ENCODE measurements at places on chromosomes 4 and X.
A peak's percentile ranks its signal among the peaks of the same experiment; 100 is the strongest.

DNA sequence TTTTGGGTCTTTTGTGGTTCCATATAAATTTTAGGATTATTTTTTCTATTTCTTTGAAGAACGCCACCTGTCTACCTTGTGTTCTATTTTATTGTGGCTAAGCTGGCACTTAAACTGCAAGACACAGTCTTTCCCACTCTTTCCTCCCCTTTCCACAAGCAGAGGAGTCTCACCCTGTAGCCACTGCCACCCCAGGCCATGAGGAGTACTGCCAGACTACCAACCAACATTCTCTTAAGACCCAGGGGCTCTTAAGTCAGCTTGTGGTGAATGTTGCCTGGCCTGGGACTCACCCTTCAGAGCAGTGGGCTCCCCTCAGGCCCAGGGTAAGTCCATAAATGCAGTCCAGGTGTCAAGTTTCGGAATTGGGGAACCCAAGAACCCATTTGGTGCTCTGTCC lies 58.0 kb upstream of the FMR1 start:
- no peak for DNase-seq

- no peak for DNase-seq
These were observed 254.2 kb downstream of the NAF1 start for GRCh38 chr4:162912482-162912881.

DNA sequence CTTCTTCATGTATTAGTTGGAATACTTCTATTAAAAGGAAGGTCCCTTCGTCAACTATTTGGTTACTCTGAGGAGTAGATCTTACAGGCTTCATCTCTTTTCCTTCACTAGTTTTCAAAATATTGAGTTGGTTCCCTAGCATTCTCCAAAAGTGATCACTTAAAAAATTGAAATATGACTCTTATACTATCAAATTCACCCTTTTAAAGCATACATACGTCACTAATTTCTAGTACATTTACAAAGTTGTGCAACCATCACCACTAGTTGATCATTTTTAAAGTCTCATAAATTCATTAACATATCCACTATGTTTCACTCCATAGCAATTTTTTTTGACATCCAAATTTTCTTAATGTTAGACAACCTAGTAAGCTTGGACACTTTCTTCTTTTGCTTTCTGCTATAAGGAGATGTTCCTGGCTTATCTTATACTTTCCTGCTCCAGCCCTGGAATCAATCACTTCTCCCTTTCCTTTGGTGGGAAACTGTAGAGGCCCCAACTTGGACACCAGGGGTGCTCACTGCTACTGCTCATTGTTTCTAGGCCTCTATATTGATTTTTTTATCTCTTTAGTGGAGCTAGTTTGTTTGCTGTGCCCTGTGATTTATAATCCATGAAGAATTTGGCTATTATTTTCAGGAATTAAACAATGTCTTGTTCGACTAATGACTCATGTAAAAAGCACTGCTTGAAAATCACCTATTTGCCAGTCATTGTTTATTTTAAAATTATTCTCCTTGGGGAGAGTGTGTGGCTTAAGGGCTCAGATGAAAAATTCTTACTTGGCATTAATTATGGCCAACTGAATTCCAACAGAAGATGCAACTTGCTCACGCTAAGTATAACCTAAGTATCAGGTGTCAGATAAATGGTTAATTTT lies 4.0 kb upstream of the ZFX start:
- DNase-seq, result no peak

GRCh38 chr4:185003596-185004351 lies 14.5 kb upstream of the HELT start:
- no peak for DNase-seq

DNA sequence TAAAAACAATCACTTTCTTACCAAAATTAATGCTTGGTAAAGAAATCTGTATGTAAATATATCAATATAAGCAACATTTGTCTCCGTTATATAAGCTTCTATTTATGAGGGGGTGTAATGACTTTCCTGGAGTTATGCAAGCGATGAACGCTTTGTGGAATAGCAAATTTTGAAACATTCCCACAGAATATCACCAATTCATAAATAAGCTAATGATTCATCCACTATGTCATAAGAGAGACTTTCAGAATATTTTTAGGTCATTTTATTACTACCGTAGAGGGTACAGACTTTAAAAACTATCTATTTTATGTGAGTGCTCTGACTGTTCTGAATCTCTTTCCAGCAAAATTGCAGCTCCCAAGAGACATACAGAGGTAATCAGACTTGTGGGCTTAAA lies 179.5 kb upstream of the FTHL17 start:
- DNase-seq, result no peak

GRCh38 chr4:17027495-17027894 lies 129.1 kb upstream of the LDB2 start:
- DNase-seq, result no peak

- no peak for DNase-seq
These were observed 74.9 kb upstream of the CBR4 start for GRCh38 chr4:169084954-169085353.

DNA sequence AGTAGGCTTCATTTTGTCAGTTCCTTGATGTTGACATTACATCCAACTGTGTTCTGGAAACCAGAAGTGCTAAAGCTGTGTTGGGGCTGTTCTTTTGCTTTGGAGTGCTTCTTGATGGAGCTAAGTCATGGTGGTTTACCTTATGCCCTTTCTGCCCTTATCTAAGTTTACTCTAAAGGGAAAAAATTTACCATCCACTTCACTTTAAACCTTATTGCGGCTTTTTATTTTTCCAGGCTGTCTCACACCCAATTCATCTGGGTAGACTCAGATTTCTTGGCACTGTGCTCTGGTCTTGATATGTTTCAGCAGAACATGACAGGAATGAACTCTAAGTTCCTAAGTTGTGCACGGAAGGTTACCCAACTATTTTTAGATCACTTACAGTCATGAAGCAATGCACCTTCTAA lies 104.7 kb upstream of the TTC29 start:
- no peak for DNase-seq

GRCh38 chr4:103197765-103198110 lies 405 bp downstream of the CENPE start:
- DNase-seq, result no peak

DNA sequence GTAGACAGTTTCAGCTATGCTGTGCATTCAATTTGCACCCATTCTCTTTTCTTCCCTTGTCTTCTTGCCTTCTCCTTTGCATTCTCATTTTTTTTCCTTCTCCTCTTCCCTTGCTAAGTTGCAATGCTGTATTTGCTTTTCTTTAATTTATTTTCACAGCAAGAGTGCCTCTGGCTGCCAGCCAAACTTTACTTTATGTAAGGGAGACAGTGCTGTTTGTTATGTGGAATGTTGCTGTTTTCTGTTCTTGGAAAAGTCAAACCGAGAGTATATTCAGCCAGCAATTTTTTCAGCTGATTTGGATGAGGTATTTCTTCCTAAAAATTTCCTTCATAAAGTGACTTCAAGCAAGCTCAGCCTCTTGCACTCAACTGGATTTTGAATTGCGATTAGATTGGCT lies 1293.4 kb downstream of the ARAP2 start:
- peak; percentile 29 for DNase-seq

DNA sequence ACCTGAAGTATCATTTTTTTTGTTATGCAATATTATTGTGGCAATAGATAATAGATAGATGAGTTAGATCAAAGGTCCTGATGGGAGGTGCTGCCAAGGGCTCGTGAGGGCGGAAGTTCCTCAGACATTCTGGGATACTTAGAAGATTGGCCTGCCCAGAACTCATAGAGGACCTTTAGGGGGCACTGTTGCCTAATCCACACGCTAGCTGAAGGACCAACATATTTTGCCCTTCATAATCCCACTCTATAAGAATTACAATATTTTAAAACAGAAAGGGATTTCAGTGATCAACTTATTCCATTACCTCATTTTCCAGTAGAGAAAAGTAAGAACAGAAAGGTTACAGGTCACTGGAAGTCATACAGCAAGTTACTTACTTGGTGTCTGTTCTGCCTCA lies 22.9 kb upstream of the COX7B2 start:
- DNase-seq, result no peak

- DNase-seq, result peak; percentile 26
These were observed 281.5 kb upstream of the KLF3 start for GRCh38 chr4:38382520-38382919.

- DNase-seq, result no peak
These were observed 32.1 kb upstream of the VEGFD start for GRCh38 chrX:15416133-15416993.

GRCh38 chr4:107719207-107719921 lies 670 bp downstream of the PAPSS1 start:
- DNase-seq, result no peak

GRCh38 chrX:10102046-10102704 lies 54.6 kb upstream of the CLCN4 start:
- DNase-seq, result no peak

DNA sequence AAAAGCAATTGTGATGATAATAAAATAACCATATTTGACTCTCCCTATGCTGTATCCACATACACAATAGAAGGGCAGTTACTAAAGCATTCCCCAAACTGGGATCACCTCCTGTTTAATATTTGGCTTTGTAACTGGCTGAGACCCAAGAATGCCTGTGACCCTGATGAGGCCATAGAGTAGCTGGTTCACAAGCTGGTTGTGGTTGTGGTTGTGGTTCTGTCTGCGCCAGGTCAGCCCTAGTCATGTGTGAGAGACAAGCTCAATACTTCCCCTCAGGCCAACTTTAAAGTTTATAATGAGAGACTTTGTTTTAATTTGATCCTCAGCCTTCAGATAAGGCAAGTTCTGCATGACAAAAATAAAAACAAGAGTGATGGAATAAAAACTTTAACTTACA lies 209.9 kb downstream of the PARM1 start:
- no peak for DNase-seq

GRCh38 chr4:2804973-2805501 lies 12.2 kb downstream of the SH3BP2 start:
- no peak for DNase-seq

- DNase-seq, result no peak
These were observed 20.1 kb upstream of the XPNPEP2 start for GRCh38 chrX:129718676-129719075.

DNA sequence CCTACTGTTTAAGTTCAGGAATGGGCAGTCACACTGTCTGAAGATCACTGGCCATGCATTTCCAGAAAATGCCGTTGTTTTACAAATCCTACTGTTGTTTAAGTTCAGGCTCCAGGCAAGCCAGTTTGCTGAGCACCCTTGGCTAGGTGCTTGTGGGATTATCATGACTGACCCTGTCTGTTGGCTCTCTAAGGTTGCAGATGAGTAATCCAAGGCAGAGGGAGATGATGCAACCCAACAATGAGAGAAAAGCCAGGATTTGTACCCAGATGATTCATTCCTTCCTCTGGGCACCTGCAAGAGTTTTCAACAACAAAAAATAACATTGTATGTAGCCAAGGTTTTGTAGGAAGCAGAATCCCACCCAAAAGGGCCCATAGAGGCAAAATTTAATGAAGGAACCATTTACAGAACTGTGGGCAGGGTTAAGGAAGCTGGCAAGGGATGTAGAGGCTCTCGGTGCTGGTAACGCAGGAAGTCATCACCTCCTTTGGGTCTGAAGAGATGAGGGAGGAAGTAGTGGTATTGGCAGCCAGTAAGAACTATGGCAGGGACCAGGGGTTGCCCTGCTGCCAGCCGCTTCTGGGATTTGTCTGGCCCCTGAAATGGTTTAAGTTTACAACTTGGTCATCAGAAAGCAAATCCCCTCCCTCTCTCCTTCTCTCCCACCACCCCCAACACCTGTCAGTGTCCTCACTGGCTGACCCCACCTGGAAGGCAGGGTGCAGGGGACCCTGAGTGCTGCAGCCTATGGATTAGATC lies 54.8 kb downstream of the MSX1 start:
- DNase-seq, result no peak

GRCh38 chr4:38062776-38063097 lies 102.5 kb downstream of the PTTG2 start:
- DNase-seq, result no peak

DNA sequence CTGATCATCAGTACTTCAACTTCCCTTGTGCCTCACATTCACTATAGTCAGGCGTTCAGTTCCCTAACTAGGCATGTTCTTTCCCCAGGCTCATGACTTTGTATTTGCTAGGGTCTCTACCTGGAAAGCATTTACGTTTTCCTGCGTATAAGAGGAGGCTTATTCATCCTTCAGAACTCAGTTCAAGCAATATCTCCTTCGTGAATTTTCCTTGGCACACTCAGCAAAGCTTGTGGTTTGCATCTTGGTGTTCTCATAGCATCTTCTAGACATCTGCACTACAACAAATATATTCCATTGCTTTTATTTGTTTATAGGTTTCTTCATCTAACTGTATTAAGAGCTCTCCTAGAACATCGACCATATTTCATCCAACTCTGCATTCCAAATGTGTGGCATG lies 2.6 kb downstream of the CXCL6 start:
- DNase-seq, result no peak

- no peak for DNase-seq
These were observed 12.7 kb upstream of the GTPBP6 start for GRCh38 chrX:331151-331824.

DNA sequence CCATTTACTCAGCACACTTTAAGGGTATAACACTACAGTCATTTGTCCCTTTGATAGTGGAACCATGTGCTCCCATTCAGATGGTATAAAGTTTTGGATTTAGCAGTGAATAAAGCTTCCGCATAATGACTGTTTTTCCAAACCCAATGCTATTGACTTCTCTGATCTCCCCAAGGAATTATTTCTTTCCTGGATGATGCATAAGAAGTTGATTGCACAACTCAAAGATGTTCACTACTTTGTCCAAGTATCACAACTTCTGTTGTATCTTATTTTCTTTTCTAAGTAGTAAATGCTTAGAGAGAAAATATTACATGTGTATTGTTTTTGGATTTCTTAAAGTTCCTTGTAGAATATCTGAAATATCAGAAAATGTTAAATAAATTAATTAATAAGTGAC lies 300.2 kb downstream of the GPM6A start:
- DNase-seq, result no peak

- no peak for DNase-seq
These were observed 12.4 kb downstream of the PLP1 start for GRCh38 chrX:103789004-103789403.

GRCh38 chrX:68894142-68894512 lies 65.3 kb downstream of the EFNB1 start:
- DNase-seq, result no peak

DNA sequence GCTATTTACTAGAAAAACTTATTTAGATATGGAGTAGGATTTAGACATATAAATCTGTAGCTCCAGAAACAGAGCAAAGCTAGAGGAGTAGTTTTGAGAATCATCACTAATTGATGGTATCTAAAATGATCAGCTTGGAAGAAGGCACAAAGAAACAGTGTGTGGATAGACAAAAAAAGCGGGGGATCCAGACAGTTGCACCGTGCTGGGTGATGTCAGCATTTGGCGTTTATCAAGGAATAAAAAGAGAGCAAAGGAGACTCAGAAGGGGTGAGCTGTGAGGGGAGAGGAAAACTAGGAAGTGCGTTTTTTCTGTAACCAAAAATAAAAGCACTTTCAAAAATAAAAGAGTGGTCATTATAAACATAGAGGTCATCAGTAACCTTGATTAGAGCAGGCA lies 90.5 kb upstream of the GPRIN3 start:
- no peak for DNase-seq

- no peak for DNase-seq
These were observed 500.2 kb downstream of the IDS start for GRCh38 chrX:149004936-149005335.

DNA sequence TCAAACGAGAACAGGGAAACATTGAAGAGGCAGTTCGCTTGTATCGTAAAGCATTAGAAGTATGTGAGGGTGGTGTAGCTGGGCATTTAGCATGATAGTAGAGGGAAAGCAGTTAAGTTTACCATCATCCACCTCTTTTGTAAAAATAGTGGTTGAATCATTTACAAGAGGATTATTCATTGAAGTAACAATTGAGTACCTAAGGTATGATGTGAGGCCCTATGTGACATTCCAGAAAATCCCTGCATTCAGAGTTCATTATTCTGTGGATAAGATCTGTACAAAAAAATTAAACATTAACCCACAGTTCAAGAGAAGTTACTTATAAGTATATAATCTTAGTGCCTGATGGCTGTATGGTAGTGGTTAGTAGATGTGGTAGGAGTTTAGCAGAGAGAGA lies 22.2 kb upstream of the GCNA start:
- no peak for DNase-seq
